ENCODE measurements at places on chromosomes 1 and 21.

GRCh38 chr21:33198346-33199099 lies 31.2 kb upstream of the IFNAR2 start:
- peak; percentile 8 for DNase-seq

- DNase-seq: no peak
Measured at GRCh38 chr1:23568608-23569383, 9.5 kb upstream of the ID3 start.

DNA sequence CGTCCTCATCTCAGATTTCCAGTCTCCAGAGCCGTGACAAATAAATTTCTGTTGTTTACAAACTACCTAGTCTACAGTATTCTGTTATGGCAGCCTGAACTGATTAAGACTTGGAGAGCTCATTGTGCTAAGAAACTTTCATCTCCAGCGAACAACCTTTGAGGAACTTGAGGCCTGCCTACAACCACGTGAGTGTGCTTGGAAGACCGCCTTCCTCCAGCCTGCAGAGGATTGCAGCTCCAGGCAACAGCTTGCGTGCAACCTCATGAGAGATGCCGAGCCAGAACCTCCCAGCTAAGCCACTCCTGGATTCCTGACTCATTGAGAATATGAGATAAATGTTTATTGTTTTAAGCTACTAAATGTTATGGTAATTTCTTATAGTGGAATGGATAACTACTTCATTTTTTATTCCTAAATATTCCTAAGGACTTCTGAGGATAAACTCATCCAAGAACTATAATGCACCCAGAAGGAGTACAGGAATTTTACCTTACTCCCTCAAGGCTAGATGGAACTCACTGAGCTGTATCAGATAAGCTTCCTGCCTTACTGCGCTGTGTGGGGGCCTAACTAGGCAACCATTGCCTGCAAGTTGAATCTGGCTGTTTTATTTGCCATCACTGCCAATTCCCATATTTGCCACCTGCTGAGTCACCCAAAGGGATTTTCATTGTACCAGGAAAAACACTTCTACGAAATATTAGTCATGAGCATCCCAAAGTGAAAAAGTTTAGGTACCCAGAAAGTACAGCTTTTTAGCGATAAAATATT lies 17.6 kb downstream of the FAM177B start:
- peak; percentile 22 for DNase-seq

- DNase-seq: no peak
Measured at GRCh38 chr1:6634371-6635052, 9.8 kb downstream of the THAP3 start.

- no peak for DNase-seq
Measured at GRCh38 chr21:15534450-15534886, 195.3 kb upstream of the USP25 start.

DNA sequence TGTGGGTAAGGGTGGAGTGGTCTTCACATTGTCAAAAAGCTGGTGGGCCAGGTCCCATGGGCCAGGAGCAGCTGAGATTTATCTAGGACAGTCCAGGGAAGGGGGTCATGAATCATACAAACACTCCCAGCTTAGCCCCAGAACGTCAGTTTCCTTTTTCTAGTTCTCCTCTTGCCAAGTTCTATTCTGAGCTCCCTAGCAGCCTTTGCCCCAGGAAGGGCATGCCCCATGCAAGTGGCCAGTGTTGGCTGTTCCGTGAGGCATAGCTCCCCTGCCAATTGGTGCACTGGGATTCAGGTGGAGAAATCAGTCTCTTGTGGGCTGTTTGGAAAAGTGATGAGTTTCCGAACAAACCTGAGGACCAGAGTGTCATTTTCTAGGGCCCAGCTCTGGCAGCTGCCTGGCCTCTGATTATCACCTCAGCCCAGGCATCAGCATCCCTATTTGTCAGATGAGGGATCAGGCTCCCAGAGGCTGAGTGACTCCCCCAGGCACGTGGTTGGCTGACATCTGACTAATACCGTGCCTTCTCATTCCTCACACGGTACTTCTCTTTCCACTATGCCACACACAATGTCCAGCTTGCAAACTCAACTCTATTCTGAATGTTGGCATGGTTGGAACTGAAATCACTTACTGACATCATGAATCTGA lies 14.2 kb upstream of the MYOM3 start:
- peak; percentile 13 for DNase-seq

DNA sequence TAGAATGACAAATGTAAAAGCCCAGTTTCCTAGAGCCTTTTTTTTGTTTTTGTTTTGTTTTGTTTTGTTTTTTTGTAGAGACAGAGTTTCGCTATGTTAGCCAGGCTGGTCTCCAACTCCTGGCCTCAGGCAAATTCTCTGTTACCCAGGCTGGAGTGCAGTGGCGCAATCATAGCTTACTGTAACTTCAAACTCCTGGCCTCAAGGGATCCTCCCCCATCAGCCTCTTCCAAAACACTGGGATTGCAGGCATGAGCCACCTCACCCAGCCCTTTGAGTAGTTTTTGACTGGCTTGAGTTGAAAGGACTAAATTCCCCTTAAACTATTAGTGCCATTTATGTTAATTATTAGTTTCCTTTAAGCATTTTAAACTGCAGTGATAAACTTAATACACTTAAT lies 28.8 kb upstream of the ZBTB18 start:
- DNase-seq: no peak

DNA sequence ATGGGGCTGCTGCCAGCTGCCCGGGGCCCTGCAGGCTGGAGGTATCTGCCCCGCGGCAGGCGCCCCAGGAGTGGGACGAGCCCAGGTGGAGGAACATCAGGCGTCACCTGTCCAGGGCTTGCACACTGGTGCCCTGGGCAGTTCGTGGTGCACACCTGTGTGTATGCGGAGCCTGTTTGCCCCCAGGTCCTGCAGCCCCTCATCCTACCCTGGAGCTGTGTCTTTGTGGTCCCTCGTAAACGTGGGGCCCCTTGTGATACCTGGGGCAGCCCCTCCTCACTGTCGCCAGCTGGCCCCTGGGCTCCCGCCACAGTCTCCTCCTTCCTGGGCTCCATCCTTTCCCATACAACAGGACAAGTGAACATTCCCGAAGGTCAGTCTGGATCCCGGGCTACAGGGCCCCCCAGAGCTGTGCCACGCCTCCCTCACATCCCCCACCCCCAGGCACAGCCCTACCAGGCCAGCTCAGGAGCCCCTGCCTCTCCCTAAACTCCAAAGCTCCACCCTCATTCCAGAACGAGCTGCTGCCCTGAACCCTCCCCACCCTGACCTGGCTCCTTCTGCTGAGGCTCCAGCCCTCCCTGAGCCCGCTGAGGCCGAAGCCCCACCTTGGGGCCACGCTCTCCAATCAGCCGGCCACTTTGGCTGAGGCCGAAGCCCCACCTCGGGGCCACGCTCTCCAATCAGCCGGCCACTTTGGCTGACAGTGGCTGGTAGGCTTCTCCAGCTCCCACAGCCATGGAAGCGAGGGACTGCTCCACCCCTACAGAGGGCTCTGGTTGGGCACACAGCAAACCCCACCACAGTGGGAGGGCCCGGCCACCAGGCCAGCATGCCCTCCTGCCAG lies 42.6 kb downstream of the UBE2G2 start:
- DNase-seq: no peak

GRCh38 chr1:24984800-24985522 lies 54.9 kb upstream of the RUNX3 start:
- DNase-seq: no peak

DNA sequence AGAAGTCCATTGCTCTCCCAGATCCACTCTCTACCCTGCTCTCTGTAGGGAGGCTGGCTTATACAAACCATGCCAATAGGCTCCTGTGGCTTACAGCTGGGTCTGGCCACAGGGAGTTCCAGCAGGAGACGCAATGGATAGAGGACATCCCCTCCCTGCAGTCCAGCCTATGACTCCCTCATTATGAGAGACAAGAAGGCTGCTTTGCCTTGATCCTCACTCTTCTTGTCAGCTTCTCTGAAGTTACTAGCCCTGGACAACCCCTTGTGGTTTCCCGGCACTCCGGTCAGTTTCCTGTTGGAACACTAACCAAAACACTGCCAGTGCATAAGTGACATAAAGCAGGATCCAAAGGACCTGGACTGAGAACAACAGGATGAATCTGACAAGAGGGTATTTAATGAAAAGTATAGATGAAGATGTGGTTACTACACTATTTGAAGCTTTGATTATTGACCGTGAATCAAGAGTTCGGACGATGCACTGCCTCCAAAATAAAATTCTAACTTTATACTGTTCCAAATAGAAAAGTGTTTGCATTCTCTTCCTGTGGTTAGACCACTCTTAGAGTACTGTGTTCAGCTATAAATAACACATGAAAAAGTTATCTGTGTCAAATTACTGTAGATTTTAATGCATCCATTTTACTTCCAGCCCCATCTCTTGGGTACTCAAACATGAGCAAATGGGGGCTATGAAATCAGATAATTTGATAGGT lies 32.7 kb upstream of the ZNF326 start:
- no peak for DNase-seq

All from hypothalamus (tissue), 51 donors.